Activated naive CD4-positive, alpha-beta T cell treated with anti-CD3 and anti-CD28 coated beads, Interleukin-2, amount 10 ng/mL, durations not matched to agents 7 days and 5 days (primary cell): ENCODE measurements at places on chromosomes 13 and 19.

GRCh38 chr13:36919833-36920615 lies at the start of gene SMAD9:
TSS of gene SMAD9 (minus strand) at chr13:36920238. CDS start at chr13:36879689, 40,549 bp downstream.
- DNase-seq = peak; percentile 26

DNA sequence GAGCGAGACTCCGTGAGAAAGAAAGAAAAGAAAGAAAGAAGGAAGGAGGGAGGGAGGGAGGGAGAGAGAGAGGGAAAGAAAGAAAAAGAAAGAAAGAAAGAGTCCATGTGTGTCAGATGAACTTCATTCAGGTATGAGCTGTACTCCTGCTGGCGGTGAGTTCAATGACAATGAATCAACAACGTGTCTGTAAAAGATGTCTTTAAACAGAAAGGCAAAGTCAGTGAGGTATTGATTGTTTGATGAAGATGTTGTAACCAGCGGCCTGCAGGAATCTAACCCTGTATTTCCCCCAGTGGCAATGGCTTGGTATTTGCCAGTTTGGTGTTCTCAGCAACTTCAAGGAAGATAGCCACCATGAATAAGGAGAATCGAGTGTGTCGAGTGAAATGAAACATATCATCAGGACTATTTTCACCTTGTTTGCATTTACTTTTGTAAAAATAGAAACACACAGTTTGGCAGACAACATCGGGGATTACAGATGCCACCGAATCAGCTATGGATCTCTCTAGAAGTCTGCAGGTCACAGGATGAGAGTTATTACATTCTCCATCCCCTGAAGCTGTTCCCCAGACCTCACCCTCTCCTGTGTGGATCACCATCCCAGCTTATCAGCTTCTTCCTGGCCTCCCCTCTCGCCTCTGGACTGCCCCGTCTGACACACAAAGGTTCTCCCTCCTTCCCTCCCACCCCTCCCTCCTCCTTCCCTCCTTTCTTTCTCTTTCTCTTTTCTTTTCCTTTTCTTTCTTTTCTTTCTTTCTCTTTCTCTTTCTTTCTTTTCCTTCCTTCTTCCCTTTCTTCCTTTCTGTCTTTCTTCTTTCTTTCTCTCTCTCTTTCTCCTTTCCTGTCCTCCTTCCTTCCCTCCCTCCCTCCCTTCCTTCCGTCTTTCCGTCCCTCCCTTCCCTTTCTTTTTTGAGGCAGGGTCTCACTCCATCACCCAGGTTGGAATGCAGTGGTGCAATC lies 8.2 kb upstream of the SBK3 start:
- DNase-seq = no peak

- DNase-seq = no peak
Measured at GRCh38 chr13:110294146-110294545, 12.8 kb downstream of the COL4A1 start.

GRCh38 chr13:68234274-68234673 lies 1004.1 kb upstream of the PCDH9 start:
- DNase-seq = no peak

DNA sequence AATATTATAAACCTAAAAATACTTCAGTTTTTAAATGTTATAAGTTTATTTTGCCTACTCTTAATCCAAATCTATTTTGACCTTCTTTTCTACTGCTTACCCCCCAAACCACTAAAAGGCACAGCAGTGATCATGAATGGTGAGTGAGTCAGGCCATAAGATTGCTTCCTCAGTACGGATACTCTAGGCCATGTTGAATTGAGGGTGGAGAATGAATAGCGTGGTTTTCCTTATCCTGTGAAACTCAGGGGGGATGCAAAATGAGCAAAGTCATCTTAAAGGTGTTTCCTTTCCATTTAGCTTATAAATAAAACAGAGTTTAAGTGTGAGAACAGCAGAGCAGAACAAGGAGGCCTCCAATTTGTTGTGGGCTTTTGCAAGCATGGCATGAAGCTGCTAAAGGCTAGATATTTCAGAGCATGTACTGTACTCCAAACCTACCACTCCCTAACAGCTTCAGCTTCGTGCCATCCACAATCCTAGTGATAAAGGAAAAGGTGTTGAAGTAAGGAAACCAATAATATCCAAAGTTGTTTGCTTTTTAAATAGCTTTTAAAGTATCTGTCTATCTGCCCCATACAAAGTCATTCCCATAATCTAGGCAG lies 25.0 kb downstream of the SERPINE3 start:
- DNase-seq = no peak

DNA sequence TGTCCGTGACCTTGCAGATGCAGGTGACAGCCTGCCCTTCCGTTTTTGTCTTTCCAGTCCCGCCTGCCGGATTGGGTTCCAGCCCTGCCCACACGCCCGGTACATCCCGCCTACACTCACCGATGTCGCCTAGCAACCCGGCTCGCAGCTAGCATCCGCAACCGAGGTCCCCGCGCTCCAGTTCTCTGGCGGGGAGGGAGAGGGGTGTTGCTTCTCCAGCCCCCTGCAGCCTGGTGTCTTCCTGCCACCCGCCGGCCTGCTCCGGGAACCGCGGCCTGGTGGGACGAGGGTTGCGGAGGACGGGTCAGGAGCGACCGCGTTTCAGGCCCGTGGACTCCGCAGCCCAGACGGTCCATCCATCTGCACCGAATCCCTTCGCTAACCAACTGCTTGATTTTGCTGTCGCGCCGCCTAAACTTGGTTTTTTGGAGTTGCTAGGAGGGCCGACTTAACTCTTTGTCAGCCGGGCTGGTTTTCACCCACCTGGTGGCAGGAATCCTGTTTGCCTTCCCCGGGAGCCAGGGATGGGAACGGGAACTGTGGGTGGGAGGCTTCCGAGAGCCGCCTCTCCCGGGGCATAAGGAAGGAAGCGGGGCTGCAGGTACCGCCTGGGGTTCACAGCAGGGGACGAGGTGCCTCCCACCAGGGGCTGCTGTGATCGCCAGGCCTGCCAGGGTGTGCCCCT lies 15.4 kb upstream of the MATK start:
- peak; percentile 83 for DNase-seq
